ENCODE measurements at places on chromosomes 13 and 19. TPM values are rescaled to one million over a fixed set of nuclear protein-coding genes. Genes with fewer than 3 reads are reported as not detected.

Gene SIGLEC7
- polyA plus RNA-seq, result 0.08 TPM

Gene ZNF30
- 0.91 TPM for polyA plus RNA-seq

Gene POLR1D
- polyA plus RNA-seq, result 163 TPM

Gene TMPRSS9
- polyA plus RNA-seq, result not detected

Gene CYP4F8
- not detected for polyA plus RNA-seq

Gene CFD
- 142 TPM for polyA plus RNA-seq

Gene NCR1
- polyA plus RNA-seq, result not detected

Gene SIGLEC6
- polyA plus RNA-seq, result not detected

Gene CDX2
- polyA plus RNA-seq, result not detected

Gene MEDAG
- 13.7 TPM for polyA plus RNA-seq

Gene C5AR2
- 0.44 TPM for polyA plus RNA-seq

Gene GZMM
- 0.23 TPM for polyA plus RNA-seq

Gene ZNF415
- polyA plus RNA-seq, result 7.8 TPM

Gene RPS5
- 2,384 TPM for polyA plus RNA-seq

Gene ZNF491
- 0.53 TPM for polyA plus RNA-seq

Gene TM9SF2
- polyA plus RNA-seq, result 33.3 TPM

Gene MCEMP1
- not detected for polyA plus RNA-seq

Gene S1PR5
- polyA plus RNA-seq, result 0.07 TPM

Gene VSIG10L
- polyA plus RNA-seq, result 1.5 TPM

Gene SHKBP1
- 21.7 TPM for polyA plus RNA-seq

Gene FXYD1
- polyA plus RNA-seq, result 581 TPM

Gene MAST1
- 0.10 TPM for polyA plus RNA-seq

Gene ZNF440
- 2.8 TPM for polyA plus RNA-seq

Gene ADGRL1
- 1.1 TPM for polyA plus RNA-seq

Gene CGB3
- not detected for polyA plus RNA-seq

Gene MBD3L3
- polyA plus RNA-seq, result not detected

Gene ITGBL1
- polyA plus RNA-seq, result 0.91 TPM

Gene FXYD3
- 0.13 TPM for polyA plus RNA-seq

Gene PSG2
- not detected for polyA plus RNA-seq

Gene DNAAF3
- polyA plus RNA-seq, result 0.34 TPM

Gene KCNN4
- polyA plus RNA-seq, result 0.43 TPM

Gene SCN1B
- polyA plus RNA-seq, result 55.6 TPM

Gene CEACAM16
- not detected for polyA plus RNA-seq

Gene ZNF780A
- polyA plus RNA-seq, result 4.2 TPM

Gene KRI1
- 21.6 TPM for polyA plus RNA-seq

Gene JSRP1
- polyA plus RNA-seq, result 271 TPM

Gene PSG6
- not detected for polyA plus RNA-seq

Gene PRSS57
- polyA plus RNA-seq, result not detected

Gene IGFL3
- not detected for polyA plus RNA-seq

Gene FXYD7
- polyA plus RNA-seq, result not detected

Gene ZNF534
- polyA plus RNA-seq, result 0.07 TPM

Gene NFIC
- polyA plus RNA-seq, result 100.0 TPM

Gene ZNF574
- polyA plus RNA-seq, result 6.9 TPM

Gene CALR3
- polyA plus RNA-seq, result not detected

Gene ZNF208
- 0.25 TPM for polyA plus RNA-seq

Gene GDF15
- polyA plus RNA-seq, result 0.27 TPM

Gene OR7G1
- not detected for polyA plus RNA-seq

Gene FUT2
- polyA plus RNA-seq, result not detected

Measured in psoas muscle (tissue), 8 donors.